ENCODE measurements at places on chromosomes 5 and 9.
A peak's percentile ranks its signal among the peaks of the same experiment; 100 is the strongest.

GRCh38 chr9:80690349-80690939 lies 998.9 kb downstream of the TLE1 start:
- no peak for DNase-seq

- DNase-seq = peak; percentile 72
Measured at GRCh38 chr5:83441747-83442146, 29.8 kb upstream of the VCAN start.

DNA sequence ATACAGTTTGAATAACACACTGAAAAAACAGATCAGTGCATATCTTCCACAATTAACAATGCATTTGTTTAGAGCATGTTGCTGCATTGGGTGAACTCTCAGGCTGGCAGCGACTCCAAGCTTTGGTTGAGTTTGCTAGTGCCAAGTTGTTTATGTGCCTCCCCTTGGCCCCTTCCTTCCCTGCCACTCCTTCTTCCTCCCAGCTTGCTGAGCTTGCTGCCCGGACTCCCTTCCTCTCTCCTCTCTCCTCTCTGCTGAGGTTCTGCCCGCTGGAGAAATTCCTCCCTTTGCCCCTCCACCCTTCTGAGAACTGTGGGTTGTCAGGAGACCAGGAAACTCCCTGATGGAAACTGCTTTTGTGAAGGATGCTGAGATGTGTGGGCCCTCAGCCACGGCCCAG lies 247.3 kb downstream of the PDZD2 start:
- DNase-seq = no peak

- no peak for DNase-seq
Measured at GRCh38 chr9:135822374-135822755, 85.0 kb downstream of the CAMSAP1 start.

DNA sequence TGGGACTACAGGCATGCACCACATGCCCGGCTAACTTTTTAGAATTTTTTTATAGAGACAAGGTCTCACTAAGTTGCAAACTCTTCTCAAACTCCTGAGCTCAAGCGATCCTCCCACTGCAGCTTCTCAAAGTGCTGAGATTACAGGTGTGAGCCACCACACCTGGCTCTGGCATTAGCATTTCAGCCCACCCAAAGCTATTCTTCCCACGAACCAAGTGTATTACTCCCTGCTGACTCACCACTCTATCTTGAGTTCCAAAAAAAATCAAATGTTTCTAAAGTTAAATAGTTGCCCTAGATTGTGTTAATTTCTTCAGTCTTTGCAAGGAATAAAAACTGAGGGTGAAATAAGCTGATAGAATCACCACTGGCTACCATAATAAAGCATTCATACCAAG lies 205.5 kb downstream of the ARRDC3 start:
- DNase-seq = no peak

GRCh38 chr5:6858419-6858818 lies 145.2 kb downstream of the TENT4A start:
- no peak for DNase-seq

GRCh38 chr9:18441261-18441660 lies 32.7 kb upstream of the ADAMTSL1 start:
- DNase-seq = no peak

GRCh38 chr5:103428411-103428871 lies 134.1 kb downstream of the NUDT12 start:
- DNase-seq = no peak

DNA sequence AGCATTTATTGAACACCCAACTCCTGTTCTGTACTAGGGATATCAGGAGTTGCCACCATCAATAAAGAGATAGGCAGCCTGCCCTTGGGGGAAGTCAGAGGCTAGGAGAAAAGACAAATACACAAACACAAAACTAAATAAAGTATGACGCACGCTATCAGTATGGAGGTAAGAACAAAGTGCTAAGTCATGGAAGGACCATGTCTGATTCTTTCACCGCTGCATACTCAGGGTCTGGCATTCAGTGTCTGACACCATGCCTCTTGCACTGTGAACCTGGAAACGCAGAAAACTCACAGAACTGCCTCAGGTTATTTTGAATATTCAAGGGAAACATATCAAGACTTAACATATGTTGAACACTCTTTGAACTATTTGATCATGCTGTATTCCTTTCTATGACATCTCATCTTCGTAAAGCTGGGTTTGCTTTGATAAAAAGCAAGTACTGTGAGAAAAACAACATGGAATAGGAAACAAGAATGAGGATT lies 65.3 kb downstream of the ADAMTSL1 start:
- no peak for DNase-seq

DNA sequence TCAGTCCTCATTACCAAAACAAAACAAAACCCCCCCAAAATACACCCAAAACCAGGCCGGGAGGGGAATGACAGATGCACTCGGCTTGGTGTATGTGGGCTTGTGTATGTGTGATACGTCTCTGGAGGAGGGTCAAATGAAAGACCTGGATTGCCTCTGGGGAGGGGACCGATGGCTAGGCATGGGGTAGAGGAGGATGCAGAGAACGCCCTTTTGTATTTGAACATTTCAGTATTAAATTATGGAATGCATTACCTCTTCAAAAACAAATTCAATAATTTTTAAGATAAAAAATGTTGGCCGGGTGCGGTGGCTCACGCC lies 61.4 kb downstream of the LMX1B start:
- no peak for DNase-seq

- DNase-seq = no peak
Measured at GRCh38 chr5:101966476-101966875, 329.6 kb downstream of the SLCO4C1 start.

Data from KBM-7 (cell line).